Keratinocyte (primary cell): ENCODE measurements at places on chromosomes 7 and 10. TPM values are rescaled to one million over a fixed set of nuclear protein-coding genes. Genes with fewer than 3 reads are reported as not detected.
A peak's percentile ranks its signal among the peaks of the same experiment; 100 is the strongest.

Gene CLDN4
- 7.2 to 14.8 TPM (median 13.7 TPM) in 3 replicates for polyA plus RNA-seq

DNA sequence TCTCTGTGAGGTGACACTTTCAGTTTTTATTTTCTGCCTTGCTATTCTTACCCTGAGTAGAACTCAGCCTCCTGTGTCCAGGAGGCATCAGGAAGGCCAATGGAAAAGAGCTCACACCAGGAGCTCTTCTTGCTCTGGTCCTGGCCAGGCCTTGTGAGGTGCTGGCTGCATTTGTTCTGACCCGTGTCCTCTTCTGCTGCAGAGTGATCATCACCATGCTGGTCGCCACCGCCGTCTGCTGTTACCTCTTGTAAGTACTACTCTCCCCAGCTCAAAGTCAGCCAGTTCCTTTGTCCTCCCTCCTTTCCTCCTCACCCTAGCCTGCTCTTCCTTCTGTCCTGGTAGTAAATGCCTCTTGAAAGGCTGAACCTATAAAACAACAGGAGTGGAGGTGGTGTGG is 1.6 kb downstream of the ATP6V0E2 start:
- no peak for DNase-seq

Gene TAC1
- polyA plus RNA-seq, result not detected in 3 replicates

GRCh38 chr7:137965942-137966640 is 35.8 kb downstream of the CREB3L2 start:
- DNase-seq, result no peak

Gene EZH2
- polyA plus RNA-seq, result 6.7 to 16.0 TPM (median 11.5 TPM) in 3 replicates

Gene CHAT
- not detected in 3 replicates for polyA plus RNA-seq

DNA sequence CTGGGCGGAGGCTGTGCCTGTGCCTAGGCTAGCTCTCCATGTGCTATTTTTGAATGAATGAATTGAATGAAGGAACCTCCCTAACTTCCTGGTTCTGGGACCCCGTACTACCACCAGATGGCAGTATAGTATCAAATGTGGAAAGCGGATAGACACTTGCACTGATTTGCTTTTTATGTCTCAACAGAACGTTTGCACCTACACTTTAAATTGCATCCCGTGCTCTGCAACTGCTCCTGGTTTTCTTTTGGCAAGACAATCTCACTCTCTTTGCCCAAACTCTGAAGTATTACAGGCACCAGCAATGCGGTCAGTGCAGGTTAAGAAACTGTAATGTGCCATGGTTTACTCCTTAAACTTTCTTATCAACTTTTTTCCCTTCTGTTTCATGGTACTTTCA is 6.5 kb downstream of the FZD8 start:
- DNase-seq, result peak; percentile 46

DNA sequence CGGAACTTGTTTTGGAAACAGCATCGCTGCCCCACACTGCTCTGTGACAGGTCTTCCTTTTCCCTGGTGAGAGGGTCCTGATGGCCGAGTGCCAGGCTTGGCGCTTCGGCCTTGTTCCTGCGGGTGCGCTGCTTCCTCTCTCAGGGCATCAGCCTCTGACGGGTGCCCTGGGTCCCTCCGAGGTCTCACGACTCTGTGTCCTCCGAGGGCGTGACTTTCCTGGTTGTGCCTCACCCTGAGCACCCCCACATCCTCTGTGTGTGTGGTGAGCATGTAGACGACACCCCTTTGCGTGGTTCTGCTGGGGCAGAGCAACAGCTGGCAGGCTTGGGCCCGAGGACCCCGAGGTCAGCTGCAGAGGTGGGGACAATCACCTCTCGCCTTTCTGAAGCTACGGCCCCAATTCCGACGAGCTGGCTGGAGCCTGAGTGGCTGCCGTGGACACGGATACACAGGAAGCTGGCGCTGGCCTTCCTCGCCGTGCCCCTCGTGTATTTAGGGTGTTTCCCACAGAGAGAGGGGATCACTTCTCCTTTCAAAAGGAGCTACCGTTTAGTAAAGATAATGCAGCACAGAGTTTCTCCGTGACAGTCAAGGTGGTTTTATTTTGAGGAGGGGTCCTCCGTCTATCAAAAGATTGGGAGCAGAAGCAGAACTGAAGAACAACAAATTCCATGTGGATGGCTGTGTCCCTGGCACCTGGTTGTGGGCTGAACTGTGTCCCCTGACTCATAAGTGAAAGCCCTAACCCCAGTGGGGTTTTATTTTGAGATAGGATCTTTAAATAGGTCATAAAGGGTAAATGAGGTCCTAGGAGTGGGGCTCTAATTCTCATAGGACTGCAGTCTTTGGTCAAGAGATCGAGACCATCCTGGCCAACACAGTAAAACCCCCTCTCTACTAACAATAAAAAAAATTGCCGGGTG is 36.2 kb upstream of the PITRM1 start:
- no peak for DNase-seq

DNA sequence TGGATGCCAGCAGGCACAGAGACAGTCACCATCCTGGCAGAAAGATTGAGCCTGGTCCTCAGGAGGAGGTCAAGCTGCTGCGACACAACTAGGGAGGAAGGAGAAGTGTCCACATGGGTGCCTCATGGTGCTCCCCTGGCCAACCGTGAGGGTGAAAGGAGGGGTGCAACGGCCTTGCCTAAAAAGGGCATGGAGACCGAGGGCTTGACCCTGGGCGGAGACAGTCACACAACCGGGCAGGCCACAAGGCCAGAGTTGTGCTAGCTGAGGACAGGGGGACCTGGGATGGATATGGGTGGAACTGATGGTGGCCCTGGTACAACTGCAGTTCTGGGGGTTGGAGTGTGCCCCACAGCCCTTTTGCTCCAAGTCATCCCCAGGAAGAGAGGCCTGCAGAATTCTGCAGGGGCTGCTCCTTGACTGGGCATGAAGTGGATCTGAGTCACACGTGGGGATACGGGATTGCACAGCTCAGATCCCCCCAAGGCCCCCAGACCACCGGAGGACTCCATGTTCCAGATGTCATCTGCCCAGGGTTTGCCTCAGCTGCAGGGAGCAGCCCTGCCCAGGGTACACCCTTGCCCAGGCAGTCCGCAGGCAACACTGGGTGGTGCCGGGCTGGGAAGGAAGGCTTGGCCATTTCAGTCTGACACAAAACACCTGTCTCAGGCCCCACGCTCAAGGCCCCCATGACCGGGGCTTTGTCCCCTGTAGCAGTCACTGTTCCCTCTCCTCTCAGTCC is 602.3 kb upstream of the MGMT start:
- no peak for DNase-seq

GRCh38 chr7:29565982-29566746 is 2.5 kb downstream of the PRR15 start:
- no peak for DNase-seq

DNA sequence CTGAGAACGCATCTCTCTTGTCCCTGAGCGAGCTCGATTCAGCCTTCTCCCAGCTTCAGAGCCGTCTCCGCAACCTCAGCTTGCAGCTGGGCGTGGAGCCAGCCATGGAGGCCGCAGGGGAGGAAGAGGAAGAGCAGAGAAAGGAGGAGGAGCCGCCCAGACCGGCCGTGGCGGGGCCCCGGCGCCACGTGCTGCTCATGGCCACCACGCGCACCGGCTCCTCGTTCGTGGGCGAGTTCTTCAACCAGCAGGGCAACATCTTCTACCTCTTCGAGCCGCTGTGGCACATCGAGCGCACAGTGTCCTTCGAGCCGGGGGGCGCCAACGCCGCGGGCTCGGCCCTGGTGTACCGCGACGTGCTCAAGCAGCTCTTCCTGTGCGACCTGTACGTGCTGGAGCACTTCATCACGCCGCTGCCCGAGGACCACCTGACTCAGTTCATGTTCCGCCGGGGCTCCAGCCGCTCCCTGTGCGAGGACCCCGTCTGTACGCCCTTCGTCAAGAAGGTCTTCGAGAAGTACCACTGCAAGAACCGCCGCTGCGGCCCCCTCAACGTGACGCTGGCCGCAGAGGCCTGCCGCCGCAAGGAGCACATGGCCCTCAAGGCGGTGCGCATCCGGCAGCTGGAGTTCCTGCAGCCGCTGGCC is 43.2 kb downstream of the CHST3 start:
- DNase-seq, result no peak

Gene GIMAP6
- polyA plus RNA-seq, result 0.09 to 0.16 TPM (median 0.12 TPM) in 3 replicates

- DNase-seq, result no peak
Observed at GRCh38 chr7:34544621-34545020, 113.4 kb upstream of the NPSR1 start.

Gene PRRT4
- polyA plus RNA-seq, result 0.12 to 0.23 TPM (median 0.12 TPM) in 3 replicates

DNA sequence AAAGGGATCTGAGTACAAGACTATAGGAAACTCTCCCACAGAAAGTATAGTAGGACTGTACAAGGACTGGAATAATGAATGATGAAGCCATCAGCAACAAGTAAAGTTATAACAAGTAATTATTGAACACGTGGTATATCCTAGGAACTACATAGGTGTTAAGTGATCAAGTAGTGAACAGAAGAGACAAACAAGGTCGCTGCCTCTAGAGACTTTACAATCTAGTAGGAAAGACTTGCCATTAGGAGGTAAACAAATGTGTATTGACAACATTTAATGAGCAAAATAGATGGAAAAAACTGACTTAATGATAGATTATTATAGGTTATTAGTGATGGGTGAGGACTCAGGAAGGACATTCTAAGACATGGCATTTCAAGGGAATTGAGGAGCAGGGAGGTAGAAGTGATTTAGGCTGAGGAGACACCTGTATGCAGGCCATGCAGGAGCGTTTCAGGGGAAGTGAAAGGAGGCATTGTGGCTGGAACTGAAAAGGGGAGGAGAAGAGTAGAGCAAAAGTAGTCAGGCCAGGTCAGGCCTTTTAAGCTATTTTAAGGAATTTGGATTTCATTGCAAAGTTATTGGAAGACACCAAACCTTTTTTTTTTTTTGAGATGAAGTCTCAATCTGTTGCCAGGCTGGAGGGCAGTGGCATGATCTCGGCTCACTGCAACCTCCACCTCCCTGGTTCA is 8.5 kb upstream of the GLCCI1 start:
- DNase-seq, result no peak

DNA sequence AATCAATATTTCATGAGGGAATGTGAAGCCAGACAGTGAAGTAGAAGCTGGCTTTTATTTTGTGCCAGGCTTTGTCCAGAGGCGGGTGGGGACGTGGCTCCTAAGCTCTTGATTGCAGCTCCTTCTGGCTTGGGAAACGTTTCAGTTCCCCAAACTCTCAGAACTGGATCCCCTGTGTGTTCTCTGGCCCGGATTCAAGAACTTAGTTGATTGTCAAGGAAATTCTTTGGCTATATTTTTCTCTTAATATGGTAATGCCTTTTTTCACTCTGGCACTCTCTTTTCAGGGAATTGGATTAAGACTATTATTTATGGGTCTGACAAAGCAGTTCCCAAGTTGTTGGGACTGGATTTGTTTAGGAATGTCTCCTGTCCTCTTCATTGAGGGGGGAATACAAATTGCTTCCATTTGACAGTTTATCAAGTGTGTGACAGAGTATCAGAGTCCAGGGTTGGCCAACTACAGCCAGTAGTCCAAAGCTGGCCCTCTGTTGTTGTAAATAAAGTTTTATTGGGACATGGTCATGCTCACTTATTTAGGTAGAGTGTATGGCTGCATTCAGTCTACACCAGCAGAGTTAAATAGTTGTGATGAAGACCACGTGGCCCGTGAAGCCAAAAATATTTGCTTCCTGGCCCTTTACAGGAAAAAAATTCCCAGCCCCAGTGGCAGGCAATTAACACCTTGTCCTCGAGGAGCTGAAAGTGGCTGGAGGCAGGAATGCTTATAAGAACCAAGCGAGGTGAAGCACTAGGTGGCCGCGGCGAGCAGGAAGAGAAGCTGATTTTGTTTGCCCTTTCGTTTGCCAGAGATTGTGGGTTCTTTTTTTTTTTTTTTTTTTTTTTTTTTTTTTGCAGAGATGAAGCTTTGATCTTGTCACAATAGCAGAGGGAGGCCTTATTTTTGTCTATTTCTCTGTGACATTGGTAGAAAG is 34.3 kb downstream of the HTRA1 start:
- no peak for DNase-seq

- DNase-seq, result no peak
Observed at GRCh38 chr10:126561294-126561920, 109.1 kb downstream of the C10orf90 start.

GRCh38 chr7:4189131-4189570 is 492.9 kb upstream of the FOXK1 start:
- DNase-seq, result peak; percentile 94

GRCh38 chr7:6556196-6556595 is 4.9 kb upstream of the GRID2IP start:
- DNase-seq, result no peak

DNA sequence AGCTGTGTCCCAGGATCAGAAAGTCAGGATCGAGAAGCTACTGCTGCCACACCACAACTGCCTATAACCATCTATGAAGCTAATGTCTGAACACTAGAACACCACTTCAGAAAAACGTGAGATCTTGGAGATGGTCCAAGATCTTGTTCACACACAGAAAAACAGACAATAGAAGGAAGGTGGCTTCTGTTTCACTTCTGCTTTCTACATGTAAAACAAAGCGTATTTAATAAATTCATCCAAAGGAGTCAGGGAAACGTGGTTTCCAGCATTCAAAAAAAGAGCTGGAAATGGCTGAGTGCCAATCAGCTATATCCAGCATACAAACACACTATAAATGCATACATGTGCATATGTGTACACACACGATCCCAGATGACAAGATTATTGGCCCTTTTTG is 70.2 kb upstream of the CCDC71L start:
- DNase-seq, result no peak

Gene FBXL13
- polyA plus RNA-seq, result 0.19 to 0.24 TPM (median 0.20 TPM) in 3 replicates

DNA sequence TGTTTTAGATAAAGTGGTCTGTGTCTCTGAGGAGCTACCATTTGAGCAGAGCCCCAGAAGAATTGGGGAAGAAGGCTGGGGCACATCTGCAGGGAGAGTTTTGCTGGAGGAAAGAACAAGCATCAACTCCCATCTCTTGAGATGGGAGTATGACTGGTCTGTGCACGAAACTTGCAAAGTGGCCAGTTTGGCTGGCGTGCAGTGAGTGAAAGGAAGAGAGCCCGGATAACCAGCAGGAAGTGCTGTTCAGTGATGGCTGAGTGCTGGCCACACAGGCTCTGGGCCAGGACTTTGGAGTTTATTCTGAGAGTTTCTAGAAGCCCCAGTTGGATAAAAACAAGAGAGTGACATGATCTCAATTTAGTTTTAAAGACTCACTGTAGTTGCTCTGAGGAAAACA is 34.4 kb upstream of the SVIL start:
- no peak for DNase-seq

- DNase-seq, result no peak
Observed at GRCh38 chr7:87877366-87878040, 1.2 kb downstream of the DBF4 start.

GRCh38 chr7:35355199-35355598 is 101.3 kb upstream of the TBX20 start:
- no peak for DNase-seq

- DNase-seq, result no peak
Observed at GRCh38 chr10:12408472-12408871, 59.1 kb downstream of the CAMK1D start.

Gene DIP2C
- 1.0 to 2.0 TPM (median 1.3 TPM) in 3 replicates for polyA plus RNA-seq

Gene PPP1R17
- polyA plus RNA-seq, result not detected in 3 replicates

DNA sequence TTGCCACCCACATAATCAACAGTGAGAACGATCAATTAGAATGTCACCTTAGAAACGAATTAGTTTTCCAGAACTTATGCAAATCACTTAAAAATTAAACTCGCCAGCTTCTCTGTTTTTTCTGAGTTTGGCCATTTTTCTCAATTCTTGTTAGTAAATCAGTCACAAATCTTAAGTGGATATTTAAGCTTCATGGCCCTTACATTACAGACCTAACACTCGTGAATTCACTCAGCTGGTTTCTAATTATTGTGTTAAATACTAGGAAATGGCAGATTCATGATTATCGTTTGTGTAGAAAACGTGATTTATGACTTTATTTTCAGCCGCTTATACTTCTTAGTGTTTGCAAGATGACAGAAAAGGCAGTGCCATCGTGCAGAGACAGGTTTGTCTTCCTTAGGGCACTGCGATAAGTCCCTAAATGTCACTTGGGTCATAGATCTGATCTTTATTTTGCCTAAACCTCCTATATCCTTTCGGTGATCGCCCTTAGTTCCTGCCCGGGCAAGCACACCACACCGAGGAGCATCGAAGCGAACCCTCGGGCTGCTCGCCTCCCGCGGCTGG is 587 bp upstream of the CELF2 start:
- DNase-seq, result no peak
